ENCODE measurements at places on chromosomes 4 and X.

DNA sequence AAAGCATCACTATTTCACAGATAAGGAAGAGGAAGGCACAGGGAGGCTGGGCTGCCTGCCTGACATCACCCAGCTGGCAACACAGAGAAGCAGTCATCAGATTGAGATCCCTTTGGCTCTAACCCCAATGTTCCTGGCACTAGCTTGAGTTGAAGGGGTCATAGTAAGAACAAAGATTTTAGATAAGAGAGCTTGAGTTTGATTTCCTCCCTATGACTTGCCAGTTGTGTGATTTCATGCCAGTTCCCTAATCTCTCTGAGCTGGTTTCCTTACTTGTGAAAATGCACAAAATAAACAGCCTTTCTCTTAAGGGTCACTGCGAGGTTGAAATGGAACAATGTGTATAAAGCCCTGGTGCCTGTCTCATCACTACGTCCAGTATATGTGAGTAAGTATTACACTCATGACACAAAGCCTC lies 475.4 kb upstream of the HS3ST1 start:
- DNase-seq: no peak

- no peak for DNase-seq
These were observed 143.0 kb downstream of the STIM2 start for GRCh38 chr4:27003642-27004113.

- DNase-seq: no peak
These were observed 11.4 kb downstream of the PRIMPOL start for GRCh38 chr4:184660978-184661377.

DNA sequence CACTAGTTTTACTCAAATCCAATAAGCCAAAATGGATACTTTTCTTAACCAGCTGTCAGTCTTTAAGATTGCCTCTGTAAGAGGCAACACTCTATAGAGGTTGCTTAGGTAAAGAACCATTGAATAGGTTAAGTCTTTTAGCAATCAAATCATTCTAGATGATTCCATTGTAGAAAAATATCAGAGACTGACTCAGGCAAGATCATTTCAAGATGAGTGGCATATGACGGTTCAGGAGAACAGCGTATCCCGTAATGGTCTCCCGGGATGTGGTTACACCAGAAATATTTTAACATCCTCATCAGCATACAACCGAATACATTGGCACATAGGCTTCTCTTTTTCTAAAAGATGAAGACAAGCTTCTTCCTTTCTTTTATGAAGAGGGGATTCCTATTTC lies 641.7 kb upstream of the AGA start:
- no peak for DNase-seq

DNA sequence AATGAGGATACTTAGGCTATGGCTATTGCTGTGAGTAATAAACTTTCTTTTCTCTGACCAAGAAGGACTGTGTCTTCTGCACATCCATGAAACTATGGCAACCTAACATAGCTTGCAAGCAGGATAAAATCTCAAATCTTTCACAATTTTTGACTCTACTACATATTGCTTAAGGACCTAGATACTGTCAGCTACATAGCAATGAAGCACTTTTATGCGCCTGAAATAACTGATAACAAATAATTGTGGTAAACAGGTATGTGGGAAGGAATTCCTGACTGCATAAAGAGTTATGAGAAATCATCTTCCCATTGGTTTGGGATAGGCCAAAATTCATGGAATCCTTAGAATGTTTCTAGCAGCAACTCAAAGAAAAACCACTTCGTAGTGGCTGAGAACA lies 41.2 kb upstream of the PDGFC start:
- no peak for DNase-seq

DNA sequence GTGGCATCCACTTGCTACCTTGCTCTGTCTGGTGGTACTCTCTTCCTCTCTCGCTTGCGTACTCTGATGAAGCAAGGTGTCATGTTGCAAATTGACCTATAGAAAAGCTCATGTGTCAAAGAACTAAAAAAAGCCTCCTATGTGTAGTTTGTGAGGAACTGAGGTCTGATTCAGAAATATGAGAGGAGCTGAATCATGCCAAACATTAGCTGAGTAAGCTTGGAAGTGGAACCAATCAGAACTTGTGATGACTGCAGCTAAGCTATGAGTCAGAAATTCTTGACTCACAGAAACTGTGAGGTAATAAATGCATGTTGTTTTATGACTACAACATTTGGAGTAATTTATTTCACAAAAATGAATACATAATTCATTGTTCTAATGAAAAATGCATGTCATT lies 2138.8 kb downstream of the PCDH7 start:
- no peak for DNase-seq

DNA sequence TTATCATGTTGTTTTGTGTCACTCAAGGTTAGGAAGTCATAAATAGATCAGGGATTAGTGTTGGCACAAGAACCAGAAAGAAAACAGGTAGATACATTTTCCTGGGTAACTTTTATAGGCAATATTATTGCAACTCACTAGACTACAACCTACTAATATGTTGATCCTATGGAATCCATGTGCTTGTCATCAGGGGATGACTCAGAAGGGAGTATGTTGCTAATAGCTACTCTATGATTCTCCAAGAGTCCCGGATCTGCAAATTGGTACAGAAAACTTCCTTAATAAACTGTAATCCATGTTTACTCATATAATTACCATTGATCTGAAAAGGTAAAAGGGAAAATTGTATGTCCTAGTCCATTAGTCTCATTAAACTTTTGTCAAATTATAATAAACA lies 11.7 kb upstream of the GNRHR start:
- no peak for DNase-seq

GRCh38 chr4:10765386-10765785 lies 80.8 kb upstream of the CLNK start:
- no peak for DNase-seq

DNA sequence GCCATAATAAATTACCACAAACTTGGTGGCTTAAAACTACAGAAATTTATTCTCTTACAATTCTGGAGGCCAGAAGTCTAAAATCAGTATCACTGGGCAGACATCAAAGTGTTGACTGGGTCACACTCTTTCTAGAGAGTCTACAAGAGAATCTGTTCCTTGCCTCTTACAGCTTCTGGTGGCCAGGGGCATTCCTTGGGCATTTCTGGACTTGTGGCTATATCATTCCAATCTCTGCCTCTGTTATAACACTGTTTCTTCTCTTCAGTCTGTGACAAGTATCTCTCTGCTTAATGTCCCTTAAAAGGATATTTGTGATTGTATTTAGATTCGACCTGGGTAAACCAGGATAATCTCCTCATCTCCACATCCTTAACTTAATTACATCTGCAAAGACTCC lies 207.3 kb upstream of the DCAF8L1 start:
- no peak for DNase-seq

- DNase-seq: no peak
These were observed 119.2 kb downstream of the IRF2 start for GRCh38 chr4:184355111-184355604.

DNA sequence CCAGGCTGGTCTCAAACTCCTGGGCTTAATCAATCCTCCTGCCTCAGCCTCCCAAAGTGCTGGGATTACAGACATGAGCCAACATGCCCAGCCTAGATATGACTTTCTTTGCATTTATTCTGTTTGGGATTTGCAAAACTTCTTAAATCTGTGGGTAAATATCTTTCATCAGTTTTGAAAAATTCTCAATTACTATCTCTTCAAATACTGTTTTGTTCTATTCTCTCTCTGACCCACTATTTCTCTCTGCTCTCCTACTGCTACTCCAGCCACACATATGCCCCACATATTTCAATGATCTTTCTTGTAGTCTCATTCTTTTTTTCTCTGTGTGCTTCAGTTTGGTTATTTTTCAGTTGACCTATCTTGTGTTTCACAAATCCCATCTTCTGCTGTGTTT lies 205.1 kb downstream of the CHIC2 start:
- no peak for DNase-seq

DNA sequence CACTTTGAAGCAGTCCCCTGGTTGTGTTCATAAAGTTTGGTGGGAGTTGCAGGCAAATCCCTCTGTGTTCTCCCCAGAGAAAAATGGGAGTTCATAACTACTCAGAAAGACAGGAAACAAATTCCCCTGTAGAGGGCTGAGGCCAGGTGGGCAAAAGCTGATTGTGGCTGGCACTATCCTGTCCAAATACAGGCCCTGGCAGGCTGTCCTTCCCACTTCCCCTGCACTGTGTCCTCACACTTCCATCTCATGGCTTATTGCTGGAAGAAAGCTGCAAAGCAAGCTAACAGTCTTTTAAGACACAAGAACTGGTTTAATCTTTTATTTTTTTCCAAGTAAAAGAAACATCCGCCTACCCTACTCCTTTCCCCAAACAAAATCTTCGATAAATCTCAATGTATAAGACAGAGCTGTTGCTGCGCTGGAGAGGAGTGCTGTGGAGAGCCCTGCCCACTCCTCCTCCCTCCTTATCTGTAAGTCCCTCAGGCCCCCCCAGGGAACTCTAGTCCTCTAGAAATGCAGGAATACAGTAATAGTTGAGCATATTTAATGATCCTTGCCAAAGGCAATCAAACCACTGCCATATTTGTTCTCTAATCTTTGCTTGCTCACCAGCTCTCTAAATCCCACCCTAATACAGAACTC lies 14.0 kb downstream of the TAPT1 start:
- DNase-seq: no peak

GRCh38 chr4:70443329-70443728 lies 28.7 kb upstream of the MUC7 start:
- DNase-seq: no peak

DNA sequence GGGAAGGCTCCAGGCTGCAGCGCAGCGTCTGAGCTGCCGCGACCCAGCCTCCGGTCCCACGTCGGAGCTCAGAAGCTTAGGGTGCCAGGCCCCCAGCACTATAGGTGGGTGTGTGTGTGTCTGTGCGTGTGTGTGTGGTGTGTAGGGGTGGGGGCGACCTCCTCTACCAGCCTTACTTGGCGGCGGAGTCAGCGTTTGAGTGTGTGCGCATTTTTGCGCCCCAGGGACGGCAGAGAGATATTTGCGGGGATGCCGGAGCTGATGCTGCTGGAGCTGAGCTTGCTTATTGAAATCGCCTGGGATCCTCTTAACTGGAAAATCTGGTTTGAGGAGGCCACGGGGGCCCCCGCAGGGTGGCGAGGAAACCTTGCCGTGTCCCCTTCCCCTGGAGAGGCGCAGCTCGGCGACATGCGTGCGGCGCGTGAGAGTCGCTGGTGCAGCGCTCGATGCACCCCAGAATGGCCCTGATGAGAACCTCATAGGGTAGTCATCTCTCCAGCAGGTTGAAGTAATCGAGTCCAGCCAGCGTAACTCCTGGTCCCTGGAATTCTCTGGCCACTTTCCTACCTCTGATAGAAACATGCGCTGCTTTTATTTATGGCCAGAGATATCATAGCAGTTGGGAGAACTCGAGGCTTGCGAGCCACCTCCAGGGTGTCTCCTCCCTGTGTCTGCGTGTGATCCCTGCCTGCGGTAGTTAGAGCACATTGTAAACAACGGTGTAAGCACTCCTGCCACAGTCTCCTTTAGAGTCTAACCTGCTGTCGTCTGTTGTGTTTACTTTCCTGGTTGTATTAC lies 2.7 kb downstream of the ADGRL3 start:
- DNase-seq: peak; percentile 57

DNA sequence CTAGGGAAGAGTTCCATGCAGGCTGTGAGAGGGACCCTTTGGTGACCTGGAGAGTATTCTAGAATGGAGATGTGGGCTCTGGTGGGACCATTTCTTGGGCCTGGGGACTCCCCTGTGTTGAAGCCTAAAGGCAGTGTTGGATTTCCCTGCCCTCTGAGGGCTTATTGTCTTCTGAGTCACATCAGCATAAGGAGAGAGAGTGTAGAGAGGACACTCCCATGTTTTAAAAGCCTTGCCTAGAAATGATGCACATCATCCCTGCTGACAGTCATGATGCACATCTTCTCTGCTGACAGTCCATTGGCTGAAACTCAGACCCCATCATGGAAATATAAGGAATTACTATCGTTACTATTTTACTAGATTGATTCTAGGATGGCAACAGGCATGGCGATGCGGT lies 51.9 kb downstream of the FAM114A1 start:
- DNase-seq: no peak

DNA sequence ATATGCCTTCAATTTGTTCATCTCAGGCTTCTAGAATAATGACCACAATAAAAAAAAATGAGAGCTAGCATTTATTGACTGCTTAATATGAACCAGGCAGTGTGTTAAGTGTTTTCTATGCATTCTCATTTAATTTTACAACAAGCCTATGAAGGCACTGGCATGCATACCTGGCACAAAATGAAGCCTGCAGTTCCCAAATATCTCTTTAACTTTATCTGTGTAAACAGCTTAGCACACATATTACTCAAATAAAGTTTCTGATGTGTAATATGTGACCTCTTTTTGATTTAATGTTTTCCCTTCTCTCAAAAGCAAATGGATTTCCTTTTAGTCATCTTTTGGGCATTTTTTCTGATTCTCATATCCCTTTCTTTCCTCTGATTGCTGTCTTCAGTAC lies 671.8 kb downstream of the PCDH7 start:
- no peak for DNase-seq

- no peak for DNase-seq
These were observed 44.7 kb upstream of the BEX4 start for GRCh38 chrX:103170216-103170615.

- DNase-seq: no peak
These were observed 80.4 kb downstream of the DCUN1D4 start for GRCh38 chr4:51923343-51923742.

DNA sequence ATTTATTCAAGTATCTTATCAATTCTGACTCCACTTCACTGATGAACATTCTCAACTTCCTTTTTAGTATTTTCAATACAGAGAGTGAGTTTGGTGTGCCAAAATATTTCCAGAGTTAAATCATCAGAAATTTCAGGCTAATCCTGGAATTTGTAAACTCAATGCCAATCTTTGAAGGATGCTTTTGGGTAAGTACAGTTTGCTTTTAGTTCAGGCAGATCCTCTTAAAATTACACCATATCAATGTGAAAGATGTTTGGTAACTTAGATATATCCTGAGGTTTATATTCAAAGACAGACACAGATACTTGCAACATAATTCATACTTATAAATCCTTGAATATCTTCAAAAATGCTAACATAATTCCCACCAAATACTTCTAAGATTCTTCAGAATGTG lies 76.0 kb upstream of the FAM47B start:
- no peak for DNase-seq

DNA sequence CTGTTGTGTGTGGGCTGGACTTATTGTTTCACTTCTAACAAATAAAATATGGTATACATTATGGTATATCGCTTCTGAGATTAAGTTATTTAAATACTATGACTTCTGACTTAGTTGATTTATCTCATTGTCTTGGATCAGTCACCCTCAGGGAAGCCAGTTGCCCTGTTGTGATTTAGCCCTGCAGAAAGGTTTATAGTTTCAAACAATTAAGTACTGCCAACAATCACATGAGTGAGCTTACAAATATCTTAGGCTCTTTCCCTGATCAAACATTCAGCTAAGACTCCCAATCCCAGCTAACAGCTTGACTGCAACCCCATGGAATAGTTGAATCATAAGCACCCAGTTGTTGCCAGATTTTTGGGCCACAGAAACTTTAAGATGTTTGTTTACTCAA lies 85.4 kb downstream of the MAGEC1 start:
- DNase-seq: no peak

DNA sequence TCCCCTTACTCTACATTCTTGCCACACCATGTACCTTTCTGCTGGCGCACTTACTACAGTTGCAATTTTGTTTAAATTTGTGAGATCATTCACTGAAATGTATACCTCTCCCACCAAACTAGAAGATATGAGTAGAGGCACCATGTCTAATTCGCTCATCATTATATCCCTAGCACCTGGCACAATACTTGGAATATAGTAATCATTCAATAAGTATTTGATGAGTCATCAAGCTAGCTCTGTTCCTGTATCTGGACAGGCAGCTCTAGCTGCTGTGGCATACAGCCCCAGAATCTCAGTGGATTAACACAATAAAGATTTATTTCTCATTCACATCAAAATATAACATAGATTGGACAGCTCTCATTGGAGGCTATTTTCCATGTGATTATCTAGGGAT lies 245.9 kb downstream of the IDS start:
- no peak for DNase-seq
